Astrocyte (in vitro differentiated cells and primary cell): ENCODE measurements at places on chromosomes 6 and 20.
A peak's percentile ranks its signal among the peaks of the same experiment; 100 is the strongest.

DNA sequence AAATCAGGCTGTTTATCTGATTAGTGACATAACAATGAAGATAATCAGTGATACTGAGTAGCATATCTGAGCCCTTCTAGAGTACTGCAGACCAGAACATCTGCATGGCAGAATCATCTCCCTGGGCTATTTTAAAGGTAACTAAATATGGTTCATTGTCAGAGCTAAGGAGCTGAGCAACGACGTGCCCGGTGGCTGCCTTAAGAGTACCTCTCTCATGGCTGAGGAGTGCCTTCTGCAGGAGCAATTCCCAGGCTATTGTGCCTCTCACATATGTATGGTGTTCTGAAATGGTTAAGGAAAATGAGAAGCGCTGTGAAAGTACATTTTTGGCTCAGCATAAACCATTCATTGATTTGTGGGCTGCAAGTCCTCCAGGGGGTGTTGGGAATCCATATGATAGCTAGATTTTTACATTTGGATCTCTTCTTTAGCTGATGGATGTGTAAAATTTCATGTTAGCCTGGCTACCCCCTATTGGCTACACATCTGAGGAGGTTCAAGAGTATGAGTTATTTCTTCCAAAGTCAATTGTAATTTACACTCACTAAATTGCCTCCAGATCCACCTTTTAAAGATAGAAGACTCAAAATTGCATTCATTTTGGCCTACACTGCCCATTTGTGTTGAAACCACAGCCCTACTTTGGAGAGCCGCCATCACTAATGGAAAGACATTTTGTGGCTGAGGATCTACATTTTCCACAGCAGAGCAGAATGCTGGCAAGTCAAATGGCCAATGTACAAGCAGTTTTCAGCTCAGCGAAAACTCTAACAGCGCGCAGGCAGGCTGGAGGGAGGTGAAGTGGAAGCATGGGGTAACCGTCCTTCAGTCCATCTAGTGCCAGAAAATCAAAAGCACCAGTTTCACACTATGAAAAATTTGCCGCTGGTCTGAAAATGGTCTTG lies 198.0 kb downstream of the SIM1 start:
- DNase-seq: peak; percentile 40

DNA sequence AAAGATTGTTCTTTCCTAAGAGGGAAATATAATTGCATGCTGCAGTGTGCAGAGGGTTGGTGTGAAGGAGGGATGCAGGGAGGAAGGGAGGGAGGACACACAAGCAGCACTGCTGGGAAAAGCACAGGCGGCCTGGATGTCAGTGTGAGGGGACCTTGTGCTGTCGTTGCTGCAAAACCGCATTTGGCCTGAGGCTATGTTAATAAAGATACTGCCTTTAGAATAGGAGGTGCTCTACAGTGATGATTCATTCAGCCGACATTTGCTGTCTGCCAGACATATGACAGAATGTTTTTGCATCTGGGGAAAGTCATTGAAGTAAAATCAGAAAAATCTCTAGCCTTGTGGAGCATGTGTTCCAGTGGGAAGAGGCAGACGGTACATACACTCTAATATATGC lies 50.5 kb upstream of the TRIM26 start:
- DNase-seq: peak; percentile 56

DNA sequence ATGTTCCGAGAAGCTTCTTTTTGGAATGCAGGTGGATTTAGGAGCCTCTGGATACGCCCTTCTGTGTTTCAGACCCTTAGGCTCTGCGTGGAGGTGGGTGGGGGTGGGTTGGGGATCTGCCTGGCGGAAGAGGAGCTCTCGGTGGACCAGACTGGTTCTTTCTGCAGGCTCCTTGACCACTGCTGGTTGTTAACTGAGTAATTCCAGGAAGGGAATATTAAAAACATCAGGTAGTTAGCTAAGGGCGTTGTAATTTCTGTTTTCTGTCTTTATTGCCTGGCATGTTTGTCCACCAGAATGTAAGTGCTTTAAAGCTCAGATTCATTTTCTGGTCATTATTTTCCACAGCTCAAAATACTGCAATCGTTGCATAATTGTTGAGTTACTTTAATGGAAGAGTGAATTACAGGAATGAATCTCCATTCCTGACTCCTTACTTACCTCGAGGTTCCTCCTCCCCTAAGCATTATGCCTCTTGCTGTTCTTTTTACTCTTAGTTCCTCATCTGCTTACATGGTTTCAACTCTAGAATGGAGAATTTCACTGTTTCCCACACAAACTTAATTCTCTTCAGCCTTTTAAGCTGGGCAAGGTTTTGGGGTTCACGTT lies 5.9 kb downstream of the CDYL start:
- no peak for DNase-seq

DNA sequence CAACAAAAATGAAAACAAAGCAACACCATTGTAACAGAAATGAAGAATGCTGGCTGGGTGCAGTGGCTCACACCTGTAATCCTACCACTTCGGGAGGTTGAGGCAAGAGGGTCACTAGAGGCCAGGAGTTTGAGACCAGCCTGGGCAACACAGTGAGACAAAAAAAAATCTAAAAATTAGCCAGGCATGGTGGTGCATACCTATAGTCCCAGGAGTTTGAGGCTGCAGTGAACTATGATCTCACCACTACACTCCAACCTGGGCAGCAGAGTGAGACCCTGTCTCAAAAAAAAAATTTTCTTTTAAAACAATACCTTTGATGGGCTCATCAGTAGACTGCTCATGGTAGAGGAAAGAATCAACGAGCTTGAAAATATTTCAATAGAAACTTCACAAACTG lies 18.5 kb downstream of the NINL start:
- no peak for DNase-seq

DNA sequence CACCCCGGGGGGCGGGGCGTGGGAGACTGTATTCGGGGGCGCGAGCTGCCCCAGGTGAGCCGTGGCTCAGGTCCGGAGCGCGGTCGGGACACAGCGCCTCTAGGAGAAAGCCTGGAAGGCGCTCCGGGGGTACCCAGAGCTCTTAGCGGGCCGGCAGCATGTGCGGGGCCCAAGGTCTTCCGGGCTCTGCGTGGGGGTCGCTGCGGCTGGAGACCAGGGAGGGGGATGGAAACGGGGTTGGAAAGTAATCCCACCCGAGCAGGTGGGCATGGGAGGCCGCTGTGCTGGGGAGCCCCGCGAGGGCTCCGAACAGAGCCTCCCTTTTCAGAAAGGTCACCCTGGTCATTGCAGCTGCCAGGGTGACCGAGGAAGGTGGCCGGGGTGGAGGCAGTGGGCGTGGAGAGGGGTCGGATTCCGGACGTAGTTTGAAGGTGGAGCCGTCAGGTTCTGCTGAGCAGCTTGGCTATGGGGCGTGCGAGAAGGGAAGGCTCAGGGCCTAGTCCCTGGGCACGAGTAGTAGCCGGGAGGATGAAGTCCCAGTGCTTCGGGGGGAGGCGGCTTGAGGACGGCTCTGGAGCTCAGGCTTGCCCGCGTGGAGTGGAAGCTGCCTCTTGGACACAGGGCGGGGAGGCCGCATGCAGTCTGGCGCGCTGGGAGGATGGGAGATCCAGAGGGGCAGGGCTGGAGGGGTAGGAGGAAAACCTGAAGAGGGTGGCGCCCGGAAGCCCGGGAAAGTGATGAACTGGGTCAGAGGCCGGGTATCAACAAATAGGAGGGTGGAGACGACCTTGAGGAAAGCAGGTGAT lies at the start of gene SIRT5:
Gene SIRT5, plus strand, starts transcription at position 31 of the 806 bp plus-strand sequence. CDS start 9,510 bp downstream, outside the sequence.
- DNase-seq: peak; percentile 77

DNA sequence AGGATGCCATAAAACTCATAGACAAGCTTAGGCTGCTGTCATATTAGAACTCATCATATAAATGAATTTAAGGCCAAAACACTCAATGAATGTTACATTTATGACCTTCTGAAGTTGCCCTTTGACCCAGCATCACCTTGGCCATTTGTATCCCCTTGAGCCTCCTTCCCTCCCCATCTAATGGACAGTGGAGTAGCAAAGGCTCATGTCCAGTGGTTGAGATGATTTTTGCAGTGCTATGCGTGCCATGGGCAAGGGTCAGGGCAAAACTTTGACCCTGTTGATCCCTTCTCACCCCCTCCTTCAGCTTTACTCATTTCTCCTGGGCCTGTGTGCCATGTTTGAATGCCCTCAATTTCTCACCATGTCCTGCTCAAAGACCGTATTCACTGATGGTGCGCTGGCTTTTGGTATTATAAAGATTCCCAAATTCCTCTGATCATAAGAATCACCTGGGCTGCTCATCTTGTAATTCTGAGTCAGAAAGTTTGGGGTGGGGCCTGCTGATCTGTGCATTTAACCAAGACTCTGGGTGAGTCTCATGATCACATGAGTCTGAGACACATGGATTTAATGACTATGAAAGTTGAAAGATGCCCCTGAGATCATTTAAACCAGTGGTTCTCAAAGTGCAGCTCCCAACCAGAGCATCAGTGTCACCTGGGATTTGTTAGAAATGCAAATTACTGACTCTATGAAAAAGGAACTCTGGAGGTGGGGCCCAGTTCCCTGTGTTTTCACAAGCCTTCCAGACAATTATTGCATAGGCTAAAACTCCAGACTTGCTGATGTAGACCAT lies 57.5 kb upstream of the IL20RA start:
- no peak for DNase-seq

DNA sequence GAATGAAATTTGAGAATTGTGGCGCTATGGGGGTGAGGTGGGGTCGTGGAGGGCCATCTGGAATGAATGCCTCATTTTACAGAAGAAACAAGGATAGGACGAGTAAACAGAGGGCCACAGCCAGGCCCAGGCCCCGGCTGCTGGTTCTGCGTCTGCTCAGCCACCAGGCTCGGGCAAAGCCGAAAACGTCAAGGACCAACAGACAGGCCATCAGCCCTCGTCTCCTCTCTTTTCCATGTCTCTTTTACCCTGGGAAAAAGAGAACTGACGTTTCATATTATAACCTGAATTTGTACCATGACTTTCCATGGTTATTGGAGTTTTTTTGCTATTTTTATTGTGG lies 212.4 kb upstream of the ARID1B start:
- DNase-seq: no peak

GRCh38 chr20:45229264-45230056 lies 8.3 kb downstream of the SEMG2 start:
- no peak for DNase-seq

DNA sequence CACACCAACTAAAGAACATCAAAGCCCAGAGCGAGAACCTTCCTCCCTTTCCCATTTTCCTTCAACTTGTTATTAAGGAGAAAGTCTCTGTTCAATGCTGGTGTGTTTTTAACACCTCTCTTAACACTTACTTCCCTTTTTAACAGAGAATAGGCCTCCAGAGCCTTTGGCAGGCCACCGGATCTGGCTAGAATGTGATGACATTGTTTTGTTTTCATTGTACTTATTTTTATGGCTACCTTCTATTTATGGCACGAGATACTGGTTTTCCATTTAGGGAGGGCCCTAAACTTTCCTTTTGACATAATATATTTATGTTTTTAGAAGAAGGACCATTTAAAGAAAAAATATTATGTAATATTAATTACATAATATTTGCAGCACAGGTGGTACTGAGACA lies 21.6 kb downstream of the TCF15 start:
- DNase-seq: no peak

GRCh38 chr20:13024596-13024995 lies 15.8 kb downstream of the SPTLC3 start:
- DNase-seq: no peak

GRCh38 chr20:39268981-39269461 lies 306.9 kb downstream of the DHX35 start:
- no peak for DNase-seq

DNA sequence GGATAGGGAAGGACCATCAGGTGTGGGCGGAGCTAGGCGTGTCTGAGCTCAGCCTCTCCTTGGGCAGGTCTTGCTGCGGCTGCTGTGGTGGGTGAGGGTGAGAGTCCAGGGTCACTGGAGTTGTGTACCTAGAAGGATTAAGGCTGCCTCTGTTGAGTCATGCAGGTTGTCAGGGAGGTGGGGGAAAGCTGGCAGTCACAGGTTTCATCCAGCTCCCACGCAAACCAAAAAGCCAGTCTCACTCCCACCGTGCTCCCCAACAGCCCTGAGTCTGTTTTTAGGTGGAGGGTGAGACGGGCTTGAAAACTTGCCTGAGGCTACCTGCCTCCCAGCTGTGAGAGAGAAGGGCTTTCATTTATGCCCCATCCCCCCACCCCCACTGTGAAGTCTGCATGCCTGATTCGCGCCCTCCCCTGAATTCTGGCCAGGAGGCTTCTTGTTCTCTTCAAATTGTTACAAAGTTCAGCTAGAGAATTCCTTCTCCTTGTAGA lies 161.5 kb downstream of the MYLK4 start:
- DNase-seq: no peak

- DNase-seq: peak; percentile 96
Measured at GRCh38 chr6:163745536-163746400, 331.2 kb downstream of the QKI start.

GRCh38 chr6:154950979-154951344 lies 44.2 kb upstream of the TIAM2 start:
- DNase-seq: no peak

GRCh38 chr20:17568045-17568788 lies 1.7 kb upstream of the DSTN start:
- no peak for DNase-seq

GRCh38 chr6:48369100-48369499 lies 258.1 kb upstream of the PTCHD4 start:
- DNase-seq: no peak

- peak; percentile 97 for DNase-seq
Measured at GRCh38 chr6:26351544-26351953, 13.4 kb upstream of the BTN3A2 start.

DNA sequence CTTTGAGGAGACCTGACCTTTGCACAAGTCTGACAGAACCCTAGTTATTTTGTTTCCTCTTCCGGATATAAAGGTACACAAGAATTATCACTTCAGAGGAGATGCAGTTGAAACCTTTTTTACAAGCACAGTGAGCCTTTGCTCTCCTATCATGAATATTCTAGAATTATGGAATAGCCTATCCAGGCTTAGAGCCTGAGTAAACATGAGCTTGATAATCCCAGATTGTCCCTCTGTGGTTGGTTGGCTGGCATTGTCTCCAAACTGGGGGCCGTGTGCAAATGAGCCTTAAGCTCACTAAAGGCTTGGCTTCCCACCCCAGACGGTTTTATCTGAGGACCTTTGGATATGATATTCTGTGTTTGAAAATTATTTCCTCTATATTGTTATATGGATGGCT lies 32.0 kb downstream of the BTBD3 start:
- DNase-seq: no peak

DNA sequence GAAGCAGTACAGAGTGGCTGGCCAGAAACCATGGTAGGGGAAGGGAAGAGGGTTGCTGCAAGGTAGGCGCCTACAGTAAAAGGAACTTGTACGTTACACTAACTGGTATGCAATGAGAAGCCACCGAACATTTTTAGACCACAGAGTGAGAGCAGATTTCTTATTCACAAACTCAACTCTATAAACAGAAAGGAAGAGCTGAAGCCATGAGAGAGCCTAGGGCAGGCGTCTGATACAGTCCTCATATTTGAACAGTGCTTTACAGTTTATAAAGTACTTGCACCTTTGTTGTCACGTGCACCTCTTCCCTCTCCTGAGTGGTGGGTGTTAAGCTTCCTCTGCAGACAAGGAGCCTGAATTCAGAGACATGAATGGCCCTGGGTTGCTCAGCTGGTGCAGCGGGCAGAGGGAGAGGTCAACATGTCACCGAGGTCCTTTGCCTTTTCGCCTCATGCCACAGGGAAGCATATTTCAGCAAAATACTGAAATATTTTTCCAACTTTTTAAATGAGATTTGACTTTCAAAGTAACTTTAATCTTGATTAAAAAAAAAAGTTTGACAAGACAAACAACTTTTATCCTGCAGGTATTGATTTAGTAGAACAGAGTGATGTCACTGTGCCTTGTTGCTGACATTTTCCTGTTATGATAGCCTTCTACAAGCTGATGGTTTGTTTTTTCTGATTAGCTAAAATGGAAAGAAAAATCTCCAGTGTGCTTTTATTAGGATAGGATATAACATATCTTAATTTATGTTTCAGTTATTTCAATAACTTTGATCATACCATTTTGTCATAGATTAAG lies 23.8 kb downstream of the UST start:
- no peak for DNase-seq
